ENCODE measurements at places on chromosomes 11 and 22.

- DNase-seq, result no peak
These were observed 41.0 kb upstream of the TH start for GRCh38 chr11:2212411-2213251.

DNA sequence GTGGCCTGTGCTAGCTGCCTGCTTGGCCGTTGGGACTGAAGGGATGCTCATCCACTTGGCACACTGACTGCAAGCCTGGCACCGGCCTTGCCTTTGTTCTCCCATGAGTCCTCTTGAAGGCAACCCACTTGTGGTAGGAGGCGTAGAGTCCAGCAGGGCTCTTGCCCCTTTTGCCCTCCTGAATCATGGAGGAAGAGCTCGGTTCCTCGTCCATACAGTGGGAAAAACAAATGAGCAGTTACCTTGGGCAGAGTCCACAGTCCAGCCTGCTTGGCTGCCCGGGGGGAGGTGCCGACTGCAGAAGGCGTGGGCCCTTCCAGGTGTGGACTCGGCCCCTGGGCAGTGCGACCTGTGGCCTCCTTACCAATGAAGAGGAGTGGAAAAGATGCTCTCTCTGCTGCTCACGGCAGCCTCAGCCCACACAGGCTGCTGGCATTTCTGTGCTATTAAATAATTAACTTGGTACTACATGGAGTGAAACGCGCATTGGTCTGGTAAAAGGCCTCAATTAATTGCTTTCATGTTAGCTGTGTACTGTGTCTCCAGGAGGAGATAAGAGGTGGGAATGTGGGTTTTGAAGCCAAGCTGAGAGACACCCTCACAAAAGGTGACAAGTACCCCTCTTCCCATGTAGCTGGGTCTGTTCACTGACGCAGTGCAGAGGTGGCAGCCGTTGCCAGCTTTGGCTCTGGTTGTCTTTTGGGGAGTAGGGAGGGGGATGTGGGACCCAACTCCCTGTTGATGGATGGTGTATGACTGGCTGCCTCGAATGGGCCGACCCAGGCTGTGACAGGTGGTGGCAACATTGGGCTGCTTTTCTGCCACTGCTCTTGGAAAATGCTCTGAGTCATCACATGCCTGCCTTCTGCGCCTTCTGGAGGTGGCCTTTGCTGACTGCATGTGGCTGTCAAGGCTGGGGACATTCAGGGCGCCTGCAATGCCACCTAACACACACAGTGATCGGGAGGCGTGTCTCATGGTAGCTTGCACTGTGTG is 26.8 kb upstream of the B3GAT1 start:
- no peak for DNase-seq

- no peak for DNase-seq
These were observed 577.8 kb downstream of the JRKL start for GRCh38 chr11:96967616-96968015.

- DNase-seq, result no peak
These were observed 164.6 kb upstream of the PDGFD start for GRCh38 chr11:104328512-104328907.

DNA sequence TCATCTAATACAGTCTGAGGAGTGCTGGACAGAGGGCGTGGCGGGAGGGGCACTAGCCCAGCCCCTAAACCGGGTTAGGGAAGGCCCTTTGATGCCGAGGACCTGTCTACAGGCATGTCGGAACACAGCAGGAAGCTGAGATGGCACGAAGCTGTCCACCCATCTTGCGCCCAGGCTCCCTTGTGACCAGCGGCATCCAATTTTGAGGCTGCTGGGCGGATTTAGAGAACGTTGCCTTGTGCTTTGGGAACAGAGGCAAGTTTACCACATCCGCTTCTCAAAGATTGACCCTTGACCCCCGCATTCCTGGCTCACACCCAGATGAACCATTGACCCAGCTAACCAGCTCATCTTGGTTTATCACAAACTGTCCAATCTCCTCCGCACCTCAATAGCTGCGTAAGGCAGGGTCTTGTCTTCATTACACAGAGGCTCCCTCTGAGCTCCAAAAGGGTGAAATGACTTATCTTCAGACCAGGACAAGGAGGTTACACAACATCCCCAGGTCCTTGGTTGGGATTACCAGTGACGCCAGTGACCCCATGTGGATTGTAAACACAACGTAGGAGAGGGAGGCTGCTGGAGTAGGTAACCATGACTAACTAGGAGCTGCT is 4.5 kb downstream of the FAM83F start:
- no peak for DNase-seq

DNA sequence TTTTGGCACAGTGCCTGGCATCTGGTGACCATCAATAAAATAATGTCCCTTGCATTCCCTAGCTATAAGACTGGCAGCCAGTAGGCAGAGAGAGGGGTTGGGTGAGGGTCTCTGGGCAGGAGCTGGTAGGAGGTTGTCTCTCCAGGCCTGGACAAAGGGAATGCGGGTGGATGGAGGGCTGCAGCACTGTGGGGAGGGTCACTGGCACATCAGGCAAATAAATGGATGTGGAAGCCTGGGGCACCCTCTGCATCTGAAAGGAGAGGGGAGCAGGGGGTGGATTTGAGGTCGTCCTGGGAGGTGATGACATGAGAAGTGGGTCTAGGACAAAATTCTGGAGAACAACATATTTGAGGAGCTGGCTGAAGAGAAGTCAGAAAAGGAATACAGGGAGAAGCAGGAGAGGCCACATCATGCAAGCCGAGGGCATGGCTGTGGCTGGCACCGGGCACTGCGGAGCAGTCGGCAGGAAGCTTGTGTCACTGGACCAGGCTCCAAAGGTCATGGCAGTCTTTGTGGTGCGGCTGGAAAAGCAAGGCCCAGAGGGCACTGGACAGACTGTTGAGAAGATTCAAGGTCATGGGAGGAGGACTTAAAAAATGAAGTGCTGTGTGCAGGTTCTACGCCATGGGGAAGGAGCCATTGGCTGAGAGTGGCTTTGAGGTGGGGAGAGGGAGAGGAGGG is 36.5 kb upstream of the THY1 start:
- no peak for DNase-seq

- DNase-seq, result no peak
These were observed 139.8 kb downstream of the TTC17 start for GRCh38 chr11:43498561-43498960.

DNA sequence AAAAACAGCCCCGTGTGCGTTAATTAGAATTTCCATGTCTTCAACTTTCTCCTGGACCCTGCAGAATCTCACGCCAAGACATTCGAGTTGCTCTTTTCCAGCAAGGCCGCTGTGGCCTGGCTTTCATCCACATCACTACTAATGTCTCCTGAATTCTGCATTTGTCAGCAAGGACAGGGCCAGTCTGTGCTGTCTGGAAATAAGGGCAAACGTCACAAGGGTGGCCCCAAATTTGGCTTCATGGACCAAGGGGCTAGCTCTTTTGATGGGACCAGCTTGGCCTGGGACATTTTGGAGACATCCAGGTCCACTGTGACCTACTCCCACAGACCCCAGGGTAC is 33.4 kb downstream of the KCNQ1OT1 start:
- DNase-seq, result no peak

- DNase-seq, result no peak
These were observed 157.5 kb upstream of the E2F8 start for GRCh38 chr11:19398273-19398672.

GRCh38 chr11:120704256-120704750 is 192.8 kb downstream of the GRIK4 start:
- DNase-seq, result no peak
